ENCODE measurements at places on chromosomes 1 and 21. TPM values are rescaled to one million over a fixed set of nuclear protein-coding genes. Genes with fewer than 3 reads are reported as not detected.

The UBQLN4 gene
- 22.0 TPM for total RNA-seq

The CACNA1E gene
- not detected for total RNA-seq

The TTC39A gene
- total RNA-seq = 0.25 TPM

The S100A10 gene
- 340 TPM for total RNA-seq

The PLA2G2D gene
- not detected for total RNA-seq

The OR2L3 gene
- not detected for total RNA-seq

The HTR6 gene
- total RNA-seq = 0.09 TPM

The LCE1D gene
- total RNA-seq = not detected

The S100A2 gene
- 3.3 TPM for total RNA-seq

The FMOD gene
- total RNA-seq = 6.6 TPM

The ATP6V1G3 gene
- not detected for total RNA-seq

The OR2W3 gene
- total RNA-seq = not detected

The OLFM3 gene
- not detected for total RNA-seq

The RO60 gene
- 92.8 TPM for total RNA-seq

The RPS8 gene
- total RNA-seq = 894 TPM

The ERO1B gene
- 1.5 TPM for total RNA-seq

The HES3 gene
- total RNA-seq = not detected

The GBP2 gene
- total RNA-seq = 19.8 TPM

The AIM2 gene
- not detected for total RNA-seq

The TMEM200B gene
- total RNA-seq = 9.5 TPM

The DHCR24 gene
- total RNA-seq = 123 TPM

The ZC3H12A gene
- 5.3 TPM for total RNA-seq

The BMP8A gene
- total RNA-seq = not detected

The S100A7A gene
- total RNA-seq = not detected

The C1QTNF12 gene
- total RNA-seq = 0.65 TPM

The TCEA3 gene
- 22.8 TPM for total RNA-seq

The SLAMF9 gene
- not detected for total RNA-seq

The AMY1B gene
- total RNA-seq = not detected

The GUCA2B gene
- total RNA-seq = not detected

The SPRR4 gene
- not detected for total RNA-seq

The AK5 gene
- 13.5 TPM for total RNA-seq

The DYNLT5 gene
- 1.4 TPM for total RNA-seq

The LCE3B gene
- total RNA-seq = not detected

The FAM3B gene
- not detected for total RNA-seq

The RAB25 gene
- total RNA-seq = not detected

The PRDM16 gene
- 11.3 TPM for total RNA-seq

The SLC16A1 gene
- 65.5 TPM for total RNA-seq

The VANGL2 gene
- total RNA-seq = not detected

The SH2D1B gene
- total RNA-seq = under 0.01 TPM

The OR2T33 gene
- total RNA-seq = not detected

The LRRC71 gene
- total RNA-seq = not detected

The S100A14 gene
- total RNA-seq = 0.18 TPM

The UBE2U gene
- total RNA-seq = not detected

The CHD5 gene
- 0.09 TPM for total RNA-seq

The STUM gene
- 0.98 TPM for total RNA-seq

The BCL2L15 gene
- not detected for total RNA-seq

The SHE gene
- total RNA-seq = 0.49 TPM

The RNF115 gene
- total RNA-seq = 33.5 TPM

The PGLYRP3 gene
- not detected for total RNA-seq

The SPRR1B gene
- not detected for total RNA-seq

The PSRC1 gene
- 19.0 TPM for total RNA-seq

The MYOC gene
- 0.36 TPM for total RNA-seq

The VWA1 gene
- total RNA-seq = 2.9 TPM

The OR14K1 gene
- not detected for total RNA-seq

The SYT11 gene
- 19.5 TPM for total RNA-seq

The PGLYRP4 gene
- not detected for total RNA-seq

The NR1I3 gene
- total RNA-seq = not detected

The RAB7B gene
- 7.4 TPM for total RNA-seq

The LIN28A gene
- not detected for total RNA-seq

Data from fibroblast of the aortic adventitia (primary cell).